ENCODE measurements at places on chromosomes 5 and 9.
A peak's percentile ranks its signal among the peaks of the same experiment; 100 is the strongest.

DNA sequence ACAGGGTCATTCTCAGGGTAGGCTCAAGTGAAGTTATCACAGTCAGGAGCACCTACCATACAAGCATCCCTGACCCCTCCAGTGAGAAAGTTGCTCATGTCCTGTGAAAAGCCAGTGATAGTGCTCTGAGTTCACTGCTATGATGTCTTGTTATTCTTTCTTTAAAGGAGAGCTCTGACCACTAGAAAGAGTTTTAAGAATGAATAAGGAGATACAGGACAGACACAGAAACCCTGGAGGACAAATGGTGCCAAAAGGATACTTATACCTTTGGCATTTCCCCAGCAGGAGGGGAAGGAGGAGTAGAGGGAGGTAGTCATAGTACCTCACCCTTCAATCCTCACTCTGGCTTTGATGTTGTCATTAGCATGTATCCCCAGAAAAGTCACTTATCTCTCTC lies 84.0 kb upstream of the AGXT2 start:
- DNase-seq = no peak

- no peak for DNase-seq
Measured at GRCh38 chr9:1938675-1939170, 76.4 kb upstream of the SMARCA2 start.

DNA sequence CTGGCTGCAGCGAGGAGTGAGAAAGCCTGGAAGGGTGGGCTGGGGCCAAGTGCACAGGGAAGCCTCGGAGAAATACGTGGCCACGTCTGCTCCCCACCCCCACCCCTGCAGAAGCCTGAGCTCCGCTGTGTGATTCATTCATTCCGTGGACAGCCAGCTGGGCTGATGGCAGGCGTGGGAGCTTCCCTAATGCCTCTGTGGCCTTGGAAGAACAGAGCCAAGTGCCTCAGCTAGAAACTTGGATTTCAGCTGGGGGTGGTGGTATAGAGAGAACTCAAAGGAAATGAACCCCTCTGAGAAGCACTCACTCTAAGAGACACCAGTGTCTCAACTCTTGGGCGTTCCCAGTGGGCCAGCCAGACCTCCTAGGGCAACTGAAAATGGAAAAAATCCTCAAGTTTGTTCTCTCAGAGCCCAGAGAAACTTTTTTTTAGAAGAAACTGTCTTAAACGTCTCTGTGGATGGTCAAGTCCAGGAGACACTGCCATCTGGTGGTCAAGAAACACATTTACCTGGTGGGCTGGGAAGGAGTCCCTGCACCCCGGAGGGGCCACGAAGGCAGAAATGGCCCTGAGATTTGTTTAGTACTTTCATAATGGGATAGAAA lies 18.0 kb downstream of the ATOX1 start:
- DNase-seq = peak; percentile 57

GRCh38 chr5:5929291-5930020 lies 448.9 kb downstream of the MED10 start:
- no peak for DNase-seq

DNA sequence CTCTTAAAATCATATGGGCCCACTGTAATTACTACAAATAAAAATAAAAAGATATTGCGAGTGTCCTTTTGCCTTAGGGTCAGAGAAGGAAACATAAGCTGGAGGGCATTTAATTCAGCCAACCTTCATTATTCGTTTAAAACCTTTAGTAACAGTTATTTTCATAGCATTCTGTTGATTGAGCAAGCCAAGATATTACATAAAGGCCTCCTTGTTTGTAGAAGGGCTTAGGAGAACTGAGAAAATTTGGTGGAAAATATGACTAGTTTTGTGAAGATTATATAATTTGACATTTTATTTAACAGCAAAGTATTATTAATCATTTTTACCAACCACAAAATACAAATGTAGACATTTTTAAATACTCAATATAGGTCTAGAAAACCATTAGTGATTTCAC lies 62.2 kb downstream of the COX7C start:
- DNase-seq = no peak

- no peak for DNase-seq
Measured at GRCh38 chr9:36818242-36818938, 215.7 kb downstream of the PAX5 start.
